ENCODE measurements at places on chromosomes 1 and 21.

DNA sequence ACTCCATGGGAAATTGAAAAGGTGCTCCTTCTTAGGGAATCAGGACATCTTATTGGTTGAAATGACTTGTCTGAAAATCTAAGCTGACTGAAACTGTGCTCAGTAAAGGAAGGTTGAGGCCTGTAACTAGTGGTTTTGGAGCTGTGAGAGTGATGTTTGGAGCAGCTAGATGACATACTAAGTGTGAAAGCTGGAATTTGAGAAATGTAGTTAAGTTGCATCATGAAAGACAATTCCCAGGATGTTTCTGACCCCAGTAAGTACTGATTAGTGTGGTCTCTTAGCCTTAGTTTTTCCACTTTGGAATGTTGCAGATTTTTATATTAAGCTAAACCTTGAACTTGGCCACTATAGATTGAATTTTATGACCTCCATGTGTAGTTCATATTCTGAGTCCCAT lies 154.9 kb downstream of the PAPPA2 start:
- DNase-seq = peak; percentile 69

DNA sequence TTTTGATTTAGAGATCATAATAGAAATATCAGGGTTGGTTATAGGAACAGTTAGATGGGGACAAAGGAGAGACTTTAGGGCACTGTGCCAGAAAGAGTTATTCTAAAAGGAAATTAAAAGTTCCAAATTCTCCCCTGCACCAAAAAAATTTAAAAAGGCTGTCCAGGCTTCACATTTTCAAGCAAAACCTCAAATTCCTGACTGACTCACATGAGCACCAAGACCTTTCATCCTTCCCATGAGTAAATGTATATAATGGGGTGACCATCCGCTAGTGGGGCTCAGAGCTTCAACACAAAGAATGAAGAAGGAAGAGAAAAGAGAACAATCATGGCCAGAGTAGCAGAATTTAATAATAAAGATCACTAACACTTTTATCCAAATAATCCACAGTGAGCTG lies 131.6 kb upstream of the MROH9 start:
- DNase-seq = peak; percentile 62

DNA sequence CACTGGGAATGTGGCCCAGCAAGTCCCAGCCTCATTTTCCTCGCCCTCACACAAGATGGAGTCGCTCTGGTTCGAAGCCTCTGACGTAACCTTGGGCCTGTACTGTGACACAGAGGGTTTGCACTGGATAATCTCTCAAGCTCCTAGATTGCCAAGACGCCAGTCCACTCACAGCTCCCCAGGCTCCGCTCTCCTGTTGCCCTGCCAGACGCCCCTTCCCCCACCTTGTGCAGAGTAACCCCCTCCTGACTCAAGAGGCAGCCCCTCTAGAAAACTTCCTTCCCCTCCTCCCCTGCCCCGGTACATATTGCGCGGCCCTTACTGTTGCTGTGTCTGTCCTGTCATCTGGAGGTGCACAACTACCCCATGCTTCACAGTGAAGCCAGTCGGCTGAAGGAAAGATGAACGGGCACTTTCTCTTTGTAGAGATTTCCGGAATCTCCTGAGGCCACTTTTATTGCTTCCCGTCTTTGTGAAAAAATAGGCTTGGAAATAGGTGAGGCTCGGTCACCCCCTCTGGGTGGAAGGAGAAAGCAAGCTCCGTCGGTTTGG lies 981 bp upstream of the KIAA1614 start:
- DNase-seq = peak; percentile 63

- peak; percentile 71 for DNase-seq
These were observed 16.3 kb upstream of the H3-3A start for GRCh38 chr1:226046240-226046639.

GRCh38 chr1:7259955-7260354 lies 474.7 kb downstream of the CAMTA1 start:
- no peak for DNase-seq

GRCh38 chr1:239268941-239269340 lies 117.4 kb upstream of the CHRM3 start:
- DNase-seq = no peak

DNA sequence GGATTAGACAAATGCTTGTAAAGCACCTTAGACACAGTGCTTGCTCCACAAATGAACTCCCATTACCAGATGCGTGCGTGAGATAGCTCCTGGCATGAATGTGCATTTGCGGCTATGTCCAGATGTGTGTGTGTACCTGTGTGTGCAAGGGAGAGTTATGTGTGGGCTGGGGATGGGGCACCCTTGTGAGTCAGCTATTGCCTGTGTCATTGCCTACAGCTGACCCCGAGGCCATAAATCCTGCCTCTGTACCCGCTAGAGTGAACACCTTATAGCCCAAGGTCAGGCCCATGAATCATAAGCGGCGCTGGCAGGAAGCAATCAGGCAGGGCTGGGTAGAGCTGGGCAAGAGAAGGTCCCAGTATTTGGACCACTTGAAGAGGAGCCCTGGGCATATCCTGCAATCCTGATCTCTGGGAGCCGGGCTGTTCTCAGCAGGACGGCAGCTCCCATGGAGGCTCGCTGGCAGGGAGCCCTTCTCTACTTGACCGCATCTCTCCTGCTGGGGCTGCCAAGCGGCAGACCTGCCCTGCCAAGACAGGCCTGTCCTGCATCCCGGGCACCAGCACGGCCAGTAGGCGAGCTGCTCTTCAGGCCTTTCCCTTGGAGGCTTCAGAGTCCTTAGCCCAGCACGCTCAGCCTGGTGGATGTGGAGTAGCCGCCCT lies 86.4 kb downstream of the TMEM53 start:
- no peak for DNase-seq

GRCh38 chr1:201709564-201710295 lies 119.2 kb upstream of the IPO9 start:
- peak; percentile 82 for DNase-seq

DNA sequence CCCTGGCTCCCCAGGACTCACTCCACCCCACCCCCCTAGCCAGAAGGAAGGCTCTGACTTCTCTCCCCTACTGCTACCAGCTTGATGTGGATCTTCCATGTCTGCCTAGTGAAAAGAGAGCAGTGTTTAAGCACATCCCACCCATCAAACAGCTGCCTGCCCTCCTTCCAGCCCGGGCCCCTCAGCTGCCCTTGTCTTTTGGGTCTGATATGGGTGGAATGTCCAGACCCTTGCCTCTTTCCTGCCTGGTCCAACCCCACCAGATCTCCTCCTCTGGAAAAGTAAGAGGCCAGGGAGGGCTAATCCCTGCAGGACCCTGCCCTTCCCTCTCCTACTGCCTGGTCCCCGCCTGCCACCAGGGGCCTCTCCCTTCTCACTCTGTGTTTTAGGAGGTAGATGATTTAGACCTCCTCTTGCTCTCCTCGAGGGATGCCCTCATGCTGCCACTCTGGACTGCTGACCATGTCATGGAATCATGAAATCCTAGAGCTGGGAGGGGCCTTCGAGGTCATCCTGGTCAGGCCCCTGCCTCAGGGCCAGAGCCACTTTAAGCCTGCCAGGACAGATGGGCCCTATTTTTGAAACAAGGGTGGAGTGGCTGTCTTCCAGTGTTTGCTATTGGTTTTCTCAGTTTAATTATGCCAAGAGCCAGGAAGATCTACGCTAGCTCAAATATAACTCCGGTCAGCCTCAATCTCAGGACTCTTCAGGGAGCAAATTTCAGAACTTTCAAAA lies 15.8 kb upstream of the HSPG2 start:
- DNase-seq = no peak

GRCh38 chr21:36436829-36437744 lies 42.8 kb downstream of the CLDN14 start:
- no peak for DNase-seq

- peak; percentile 10 for DNase-seq
These were observed 32.7 kb upstream of the TMEM125 start for GRCh38 chr1:43237121-43237520.

DNA sequence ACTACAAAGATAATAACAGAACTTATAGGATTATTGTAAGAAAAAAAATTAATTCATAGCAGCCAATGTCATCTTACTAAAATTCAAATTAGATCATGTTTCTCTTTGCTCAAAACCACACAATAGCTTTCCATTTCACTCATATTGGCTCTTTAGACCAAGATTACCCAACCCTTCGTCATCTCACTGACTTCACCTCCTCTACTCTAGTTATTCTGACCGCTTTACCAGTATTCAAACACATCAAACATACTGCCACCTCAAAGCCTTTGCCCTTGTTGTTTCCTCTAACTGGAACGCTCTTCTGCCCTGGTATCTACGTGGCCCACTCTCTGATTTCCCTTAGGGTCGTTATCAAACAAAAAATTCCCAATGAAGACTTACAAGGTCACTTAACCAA lies 1.7 kb downstream of the ANGPTL3 start:
- no peak for DNase-seq

DNA sequence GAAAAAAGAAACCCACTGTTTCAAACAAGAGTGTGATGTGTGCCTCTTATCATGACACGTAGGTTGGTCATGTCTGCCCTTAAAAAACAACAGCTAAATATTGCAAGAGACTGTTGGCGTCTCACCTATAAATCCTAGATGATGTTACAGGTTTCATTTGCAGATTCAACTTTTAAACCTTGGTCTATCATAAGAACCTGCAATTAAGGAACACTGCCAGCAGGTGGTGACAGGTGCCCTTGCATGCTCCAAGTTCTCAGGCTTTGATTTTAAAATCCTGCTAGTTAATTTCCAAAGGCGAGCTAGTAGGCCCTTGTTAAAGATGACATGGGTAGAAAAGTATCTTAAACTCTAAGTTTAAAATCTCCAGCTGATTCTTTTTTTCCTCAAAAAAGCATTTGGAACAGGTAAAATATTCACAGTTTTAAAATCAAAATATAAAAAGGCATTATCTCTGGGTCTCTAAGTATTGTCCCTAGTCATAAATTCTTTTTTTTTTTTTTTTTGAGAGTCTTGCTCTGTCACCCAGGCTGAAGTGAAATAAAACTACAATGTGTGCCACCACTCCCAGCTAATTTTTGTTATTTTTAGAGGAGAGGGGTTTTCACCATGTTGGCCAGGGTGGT lies 39.1 kb downstream of the CLSTN1 start:
- DNase-seq = peak; percentile 46

DNA sequence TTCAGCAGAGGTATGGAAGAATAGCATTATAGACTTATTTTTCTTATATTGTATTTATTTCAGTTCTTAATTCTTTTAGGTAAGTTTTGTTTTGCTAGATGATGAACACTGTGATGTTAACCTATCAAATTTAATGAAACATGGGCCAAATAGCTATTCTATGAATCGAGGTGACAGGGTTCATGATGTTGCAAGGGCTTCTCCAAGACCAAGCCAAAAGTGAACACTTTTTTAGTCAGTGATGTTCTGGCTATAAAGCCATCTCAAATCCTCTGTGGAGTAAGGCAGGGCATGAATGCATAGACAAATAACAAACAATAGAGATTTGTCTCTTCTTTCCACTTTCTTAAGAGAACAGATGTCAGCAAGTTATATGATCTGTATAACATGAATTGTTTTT lies 26.7 kb downstream of the C1orf146 start:
- DNase-seq = no peak

GRCh38 chr1:2320760-2321667 lies 70.3 kb downstream of the MORN1 start:
- DNase-seq = no peak

DNA sequence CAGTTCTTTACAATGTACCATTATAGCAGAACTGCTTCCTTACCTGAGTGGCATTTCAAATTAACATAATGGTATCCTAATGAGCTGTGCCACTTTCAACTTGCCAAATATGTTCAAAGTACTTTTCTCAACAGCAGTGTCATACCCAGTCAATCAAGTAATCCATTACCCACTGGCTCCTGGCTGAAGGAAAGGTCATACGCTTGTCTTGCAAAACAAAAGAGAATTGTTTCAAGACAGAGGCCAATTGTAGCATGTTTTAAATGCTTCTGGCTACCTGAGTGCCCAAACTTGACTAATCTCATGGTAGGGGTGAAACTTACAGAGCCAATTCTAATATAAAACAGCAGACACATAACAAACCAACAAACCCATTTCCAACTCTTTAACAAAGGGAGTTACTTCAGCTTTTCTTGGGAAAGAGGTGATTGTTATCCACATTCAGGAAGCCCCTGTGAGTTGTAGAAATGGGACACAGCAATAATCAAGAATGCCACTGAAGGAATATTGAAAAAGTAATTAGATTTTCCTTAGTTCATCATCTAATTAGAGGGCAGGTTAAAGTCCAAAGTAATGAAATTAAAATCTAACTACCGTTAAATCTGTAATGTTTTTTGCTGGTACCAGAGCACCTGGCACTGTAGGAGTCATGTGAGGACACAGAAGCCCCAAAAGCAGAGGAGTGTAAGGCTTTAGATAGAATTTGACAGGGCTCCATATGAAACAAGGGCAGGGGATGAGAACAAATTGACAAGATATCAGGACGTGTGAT lies 241.9 kb downstream of the RWDD3 start:
- DNase-seq = no peak

DNA sequence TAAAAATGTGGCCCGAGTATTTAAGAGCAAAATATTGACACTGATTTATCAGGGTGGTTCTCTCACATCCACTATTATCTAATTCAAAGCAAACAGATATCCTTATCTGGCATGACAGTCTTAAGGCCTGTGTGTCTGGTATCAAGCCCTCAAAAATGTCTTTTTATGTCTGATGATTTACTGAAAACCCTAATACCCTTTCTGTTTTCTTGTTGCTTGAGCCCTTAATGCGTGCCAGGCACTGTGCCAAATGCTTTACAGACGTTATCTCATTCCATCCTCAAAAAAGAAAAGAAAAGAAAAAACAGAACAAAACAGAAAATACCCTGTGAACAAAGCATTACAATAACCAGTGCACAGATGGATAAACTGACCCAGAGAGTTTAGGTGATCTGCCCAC lies 5.7 kb downstream of the DUSP23 start:
- DNase-seq = no peak

GRCh38 chr1:214402613-214403083 lies 121.7 kb downstream of the SMYD2 start:
- DNase-seq = peak; percentile 50

DNA sequence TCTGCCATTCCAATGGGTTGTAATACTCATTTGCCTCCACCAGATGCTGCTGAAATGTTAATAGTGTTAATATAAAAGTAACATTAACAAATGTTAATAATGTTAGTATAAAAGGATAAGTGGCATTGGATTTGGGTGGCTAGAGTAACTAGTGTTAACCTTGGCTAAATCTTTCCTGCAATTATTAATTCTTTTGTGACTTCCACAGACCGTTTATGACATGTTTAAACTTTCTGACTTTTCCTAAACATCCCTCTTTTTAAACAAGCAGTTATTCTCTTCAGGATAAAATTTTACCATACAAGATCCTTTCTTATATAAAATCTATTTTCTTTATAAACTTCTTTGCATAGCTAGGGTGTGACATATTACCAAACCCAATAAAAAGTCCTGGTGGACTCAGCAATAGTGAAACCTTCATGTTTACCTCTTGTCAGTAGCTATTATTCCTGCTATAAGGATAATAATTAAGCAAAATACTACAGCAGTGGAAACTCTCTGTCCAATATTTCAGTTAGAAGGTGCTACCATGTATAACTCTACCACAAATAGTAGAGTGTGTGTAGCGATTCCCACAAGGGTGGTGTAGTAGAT lies 41.5 kb downstream of the CCDC30 start:
- DNase-seq = no peak
